Suprapubic skin (tissue), 4 donors: ENCODE measurements at places on chromosomes 12 and 14.

DNA sequence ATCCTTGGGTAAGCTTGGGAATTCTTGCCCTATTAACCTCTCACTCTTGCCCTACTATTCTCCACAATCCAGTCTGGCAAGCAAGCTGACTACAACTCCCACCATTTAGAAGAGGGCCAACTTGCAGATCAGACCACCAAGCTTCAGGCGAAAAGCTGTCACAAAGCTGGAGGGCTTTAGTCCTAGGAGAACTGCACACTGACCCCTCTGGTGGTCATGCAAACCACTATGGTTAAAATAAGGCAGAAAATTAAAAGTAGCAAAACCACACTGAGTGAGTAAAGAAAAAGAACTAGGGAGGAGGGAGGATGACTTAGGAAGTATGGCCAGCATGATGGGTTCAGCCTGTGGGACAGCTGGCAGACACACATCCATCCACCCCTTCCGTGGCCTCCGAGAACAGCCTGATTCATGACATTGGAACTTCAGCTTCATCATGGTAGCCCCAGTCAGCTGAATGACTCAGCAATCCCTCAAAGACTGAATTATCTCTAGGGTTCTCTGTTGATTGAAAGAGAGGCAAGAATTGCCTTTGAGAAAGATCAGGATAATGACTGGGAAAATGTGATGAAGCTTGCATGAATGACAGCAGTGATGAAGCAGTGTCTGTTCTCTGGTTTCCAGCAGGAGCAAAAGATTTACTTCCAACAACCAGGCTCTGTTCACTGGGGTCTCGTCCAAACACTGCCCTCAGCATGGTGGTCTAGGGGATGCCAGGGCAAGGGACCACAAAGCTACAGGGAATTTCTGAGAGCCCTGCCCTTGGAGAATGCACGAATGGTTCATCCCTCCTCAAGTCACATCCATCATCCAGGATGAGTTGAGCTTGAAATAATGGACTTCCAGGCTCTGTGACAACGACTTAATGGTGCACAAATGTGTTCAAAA, 24.4 kb downstream of the PITPNM2 start:
- DNase-seq = no peak

- no peak for DNase-seq
These were observed 22.7 kb downstream of the TRAF3 start for GRCh38 chr14:102799684-102800562.

GRCh38 chr12:104569346-104570173, 112.8 kb downstream of the CHST11 start:
- no peak for DNase-seq

DNA sequence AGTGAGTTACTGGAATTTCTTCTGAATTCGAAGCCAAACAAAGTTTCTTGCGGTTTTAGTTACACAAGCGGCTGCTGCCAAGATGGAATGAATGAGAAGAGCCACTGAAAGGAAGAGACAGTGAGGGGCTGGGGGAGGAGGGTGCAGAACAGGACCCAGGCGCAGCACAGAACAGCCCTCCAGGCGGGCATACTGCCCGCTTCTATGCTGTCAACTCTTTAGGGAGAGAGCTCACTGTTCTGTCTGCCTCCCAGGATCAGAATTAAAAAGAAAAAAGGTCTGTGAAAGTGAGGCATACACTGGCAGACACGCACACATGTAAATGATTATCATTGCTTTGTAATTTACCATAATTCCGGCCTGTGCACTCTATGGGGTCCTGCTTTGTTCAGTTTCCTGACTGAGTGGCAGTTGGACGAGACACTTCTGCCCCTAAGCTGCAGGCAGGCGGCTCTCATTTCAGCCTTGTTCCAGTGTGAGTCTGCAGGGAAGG, 231.6 kb downstream of the CACNA1C start:
- no peak for DNase-seq

- no peak for DNase-seq
These were observed 5.5 kb upstream of the BCL11B start for GRCh38 chr14:99277530-99277929.

DNA sequence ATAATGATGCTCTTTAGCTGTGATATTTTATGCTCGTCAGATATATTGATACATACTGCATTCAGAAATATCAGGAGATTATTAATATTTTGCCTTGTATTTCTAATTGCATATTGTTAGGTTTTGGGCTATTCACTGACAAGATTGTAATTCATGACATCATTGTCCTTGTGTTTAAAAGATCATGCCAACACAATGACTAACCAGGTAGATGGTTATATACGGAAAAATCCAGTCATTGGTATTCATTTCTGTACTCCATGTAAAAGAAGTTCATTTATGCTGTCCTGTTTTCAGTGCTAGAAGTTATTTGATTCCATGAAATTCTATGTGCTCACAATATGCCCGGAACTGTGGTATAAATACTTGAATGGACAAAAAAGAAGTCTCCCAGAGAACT, 107.5 kb downstream of the KITLG start:
- DNase-seq = no peak

GRCh38 chr12:65495233-65495632, 216.8 kb downstream of the MSRB3 start:
- no peak for DNase-seq

- no peak for DNase-seq
These were observed 13.5 kb downstream of the CPSF2 start for GRCh38 chr14:92135269-92135668.

GRCh38 chr14:77436042-77436441, 12.7 kb upstream of the NOXRED1 start:
- DNase-seq = no peak
